ENCODE measurements at places on chromosomes 4 and X.

DNA sequence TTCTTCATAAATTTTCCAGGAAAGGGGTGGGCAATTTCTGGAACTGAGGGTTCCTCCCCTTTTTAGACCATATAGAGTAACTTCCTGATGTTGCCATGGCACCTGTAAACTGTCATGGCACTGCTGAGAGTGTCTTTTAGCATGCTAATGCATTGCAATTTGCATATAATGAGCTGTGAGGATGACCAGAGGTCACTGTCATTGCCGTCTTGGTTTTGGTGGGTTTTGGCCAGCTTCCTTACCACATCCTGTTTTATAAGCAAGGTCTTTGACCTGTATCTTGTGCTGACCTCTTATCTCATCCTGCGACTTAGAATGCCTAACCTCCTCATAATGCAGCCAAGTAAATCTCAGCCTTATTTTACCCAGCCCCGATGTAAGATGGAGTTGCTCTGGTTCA is 577.8 kb downstream of the NLGN4X start:
- no peak for DNase-seq

DNA sequence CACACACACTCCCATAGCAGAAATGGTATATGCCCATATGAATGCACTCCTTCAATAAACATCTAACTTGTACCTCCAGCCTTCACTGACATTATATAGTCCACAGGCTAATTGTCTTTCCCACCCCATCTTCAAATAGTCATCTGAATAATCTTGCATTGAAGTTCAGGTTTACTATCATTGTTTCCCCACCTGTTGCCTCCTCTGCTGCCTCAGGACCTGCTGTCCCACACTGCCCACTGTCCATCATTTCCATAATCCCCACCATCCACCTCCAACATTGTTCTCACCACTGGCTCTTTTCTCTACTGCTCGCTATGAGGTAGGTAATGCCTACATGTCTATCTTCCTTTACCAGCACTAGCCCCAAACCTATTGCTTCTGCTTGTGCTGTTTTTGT is 66.1 kb downstream of the TBC1D9 start:
- DNase-seq, result no peak

- no peak for DNase-seq
Measured at GRCh38 chr4:135368831-135369230, 1167.2 kb upstream of the PABPC4L start.

DNA sequence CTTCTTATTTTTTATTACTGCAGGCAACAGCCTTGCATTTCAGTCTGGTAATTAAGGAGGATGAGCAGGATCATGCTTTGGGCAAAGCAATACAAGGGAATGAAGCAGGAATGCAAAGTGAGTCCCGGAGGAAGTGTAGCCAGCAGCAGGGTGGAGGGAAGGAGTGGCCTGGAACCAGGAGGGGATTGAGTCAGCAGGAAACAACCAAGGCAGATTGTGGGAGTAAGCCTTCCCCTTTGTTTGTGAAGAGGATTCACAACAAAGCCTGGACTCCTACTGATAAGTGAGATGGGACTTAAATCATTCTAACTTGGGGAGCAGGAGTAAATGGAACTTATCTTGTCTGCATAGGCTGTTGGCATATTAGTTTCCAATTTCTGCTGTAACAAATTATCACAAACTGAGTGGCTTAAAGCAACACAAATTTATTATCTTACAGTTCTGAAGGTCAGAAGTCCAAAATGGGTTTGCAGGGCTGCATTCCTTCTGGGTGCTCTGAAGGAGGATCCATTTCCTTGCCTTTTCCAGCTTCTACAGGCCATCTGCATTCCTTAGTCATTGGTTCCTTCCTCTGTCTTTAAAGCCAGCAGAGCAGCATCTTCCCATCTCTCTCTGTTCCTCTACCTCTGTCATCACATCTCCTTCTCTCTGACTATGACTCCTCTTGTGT is 93.2 kb upstream of the AP1S2 start:
- DNase-seq, result no peak

GRCh38 chr4:156113138-156113765 is 159.6 kb upstream of the CTSO start:
- no peak for DNase-seq

GRCh38 chr4:32855622-32856021 is 2135.5 kb downstream of the PCDH7 start:
- DNase-seq, result no peak

GRCh38 chr4:77510367-77510766 is 95.3 kb upstream of the CXCL13 start:
- DNase-seq, result no peak

GRCh38 chr4:157988641-157989040 is 184.2 kb downstream of the GASK1B start:
- no peak for DNase-seq

- DNase-seq, result no peak
Measured at GRCh38 chrX:132955690-132956089, 2.7 kb downstream of the HS6ST2 start.
